ENCODE measurements at places on chromosomes 12 and 14. TPM values are rescaled to one million over a fixed set of nuclear protein-coding genes. Genes with fewer than 3 reads are reported as not detected.

DNA sequence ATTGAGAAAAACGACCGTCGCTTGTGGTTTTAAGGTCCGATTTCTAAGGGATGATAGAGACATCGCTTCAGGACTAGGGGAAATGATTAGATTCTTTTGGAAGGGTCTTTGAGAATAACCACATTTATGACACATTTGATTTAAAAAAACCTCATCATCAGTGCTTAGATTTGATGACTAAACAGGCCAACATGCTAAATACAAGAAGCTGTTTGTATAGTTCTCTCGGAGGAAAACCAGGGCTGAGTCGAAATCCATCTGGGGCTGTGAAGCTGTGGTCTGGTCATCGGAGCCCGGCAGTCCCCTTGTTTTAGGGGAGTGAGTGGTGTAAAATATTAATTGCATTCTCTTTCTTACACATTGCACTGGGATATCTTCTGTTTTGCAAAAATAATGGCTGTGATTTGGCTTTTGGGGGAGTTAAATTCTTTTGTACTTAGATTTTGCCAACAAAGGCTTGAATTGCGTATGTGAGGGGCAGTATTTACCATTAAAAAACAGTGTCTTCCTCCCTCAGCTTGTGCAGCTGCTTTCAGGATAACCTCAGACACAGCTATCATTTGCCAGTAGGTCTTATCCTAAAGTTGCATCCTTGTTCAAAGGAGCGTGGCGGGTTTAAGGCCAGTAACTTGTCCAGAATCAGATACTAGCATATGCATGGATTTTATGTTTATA, 550 bp downstream of the GNG2 start:
- peaks cover 13% of the 10 kb centered on the region for H3K4me1 ChIP-seq
- H3K4me3 ChIP-seq = peak overlapping the region; percentile 53
- H3K27me3 ChIP-seq = no peaks in the 10 kb centered on the region

DNA sequence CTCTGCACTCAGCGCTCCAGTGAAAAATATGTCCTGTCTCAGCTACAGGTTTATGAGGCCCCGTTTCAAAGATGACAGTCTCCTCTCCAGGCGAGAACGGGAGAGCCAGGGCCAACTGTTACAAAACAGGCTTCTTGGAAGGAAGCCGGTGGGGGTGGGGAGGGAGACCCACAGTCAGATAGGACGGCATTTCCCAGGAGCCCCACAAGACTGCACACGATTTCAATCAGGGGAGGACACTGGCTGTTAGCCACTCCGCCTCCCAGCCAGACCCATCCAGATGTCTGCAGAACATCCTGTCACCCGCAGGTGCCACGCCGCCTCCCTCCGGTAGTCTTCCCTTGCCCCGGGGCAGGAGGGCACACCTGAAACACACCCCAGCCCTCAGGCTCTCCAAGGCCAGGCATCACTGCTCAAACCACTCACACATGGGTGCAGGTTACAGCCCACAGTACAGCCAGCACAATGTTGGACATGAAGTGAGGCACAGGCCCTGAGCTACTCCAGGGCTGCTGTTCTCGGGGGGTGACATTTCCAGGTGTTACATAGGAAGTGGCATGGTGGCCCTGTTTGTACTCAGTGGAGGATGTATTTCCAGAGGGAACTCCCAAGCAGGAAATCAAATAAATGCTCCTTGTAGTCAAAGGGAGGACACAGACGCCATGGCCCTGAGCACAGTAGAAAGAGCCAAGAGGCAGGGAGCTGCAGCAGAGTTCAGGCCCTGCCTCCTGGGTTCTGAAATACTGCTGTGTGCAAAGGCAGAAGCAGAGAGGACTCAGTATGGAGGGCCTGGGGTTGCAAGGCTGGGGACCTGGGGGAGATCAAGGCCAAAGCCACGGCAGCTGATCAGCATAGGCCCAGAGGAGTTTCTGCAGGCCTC, 138.1 kb downstream of the BCL11B start:
- H3K4me3 ChIP-seq = no peak overlapping the region
- H3K4me1 ChIP-seq = no peaks in the 10 kb centered on the region
- H3K27me3 ChIP-seq = no peaks in the 10 kb centered on the region
- no peaks in the 10 kb centered on the region for H3K36me3 ChIP-seq
- H3K27ac ChIP-seq = no peak overlapping the region

- no peaks in the 10 kb centered on the region for H3K36me3 ChIP-seq
- no peak overlapping the region for H3K27ac ChIP-seq
- DNase-seq = no peak
- H3K27me3 ChIP-seq = peaks cover 20% of the 10 kb centered on the region
- H3K4me1 ChIP-seq = peaks cover 6% of the 10 kb centered on the region
Measured at GRCh38 chr12:132603240-132604150, 6.9 kb downstream of the LRCOL1 start.

Gene FOXN4
- not detected for total RNA-seq

DNA sequence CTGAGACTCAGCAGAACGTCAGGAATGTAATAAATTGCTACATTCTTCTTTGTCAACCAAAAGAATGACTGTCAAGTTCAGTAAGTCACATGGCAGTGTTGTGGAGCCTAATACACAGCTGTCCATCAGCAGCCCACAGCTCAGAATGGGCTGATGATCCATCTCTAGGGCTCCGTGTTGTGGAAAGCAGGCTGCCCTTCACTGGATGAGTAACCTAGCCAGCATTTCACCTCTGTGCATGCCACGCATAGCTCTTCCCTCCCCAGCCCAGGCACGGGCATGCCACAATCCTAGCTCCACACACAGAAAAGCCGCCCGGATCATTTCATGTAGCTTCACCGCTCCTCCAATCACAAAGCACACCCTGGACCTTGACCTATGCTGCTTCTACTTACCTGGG, 878.0 kb upstream of the TMEM132C start:
- no peaks in the 10 kb centered on the region for H3K36me3 ChIP-seq
- no peaks in the 10 kb centered on the region for H3K27me3 ChIP-seq
- no peak for DNase-seq

GRCh38 chr12:30417697-30418231, 277.9 kb downstream of the IPO8 start:
- no peaks in the 10 kb centered on the region for H3K36me3 ChIP-seq
- no peaks in the 10 kb centered on the region for H3K4me1 ChIP-seq
- peak; percentile 25 for DNase-seq
- H3K4me3 ChIP-seq = no peak overlapping the region
- no peak overlapping the region for H3K27ac ChIP-seq
- H3K27me3 ChIP-seq = no peaks in the 10 kb centered on the region

Gene TSPAN11
- 20.9 TPM for total RNA-seq

- no peaks in the 10 kb centered on the region for H3K36me3 ChIP-seq
- no peaks in the 10 kb centered on the region for H3K4me1 ChIP-seq
- no peak overlapping the region for H3K4me3 ChIP-seq
- DNase-seq = peak; percentile 77
- no peak overlapping the region for H3K27ac ChIP-seq
- H3K27me3 ChIP-seq = peaks cover 47% of the 10 kb centered on the region
Measured at GRCh38 chr14:94423453-94424056, 29.0 kb downstream of the SERPINA11 start.

GRCh38 chr14:104209985-104210816, 71.8 kb downstream of the KIF26A start:
- peaks cover 11% of the 10 kb centered on the region for H3K4me1 ChIP-seq
- H3K36me3 ChIP-seq = no peaks in the 10 kb centered on the region
- no peak overlapping the region for H3K4me3 ChIP-seq
- H3K27ac ChIP-seq = no peak overlapping the region
- H3K27me3 ChIP-seq = no peaks in the 10 kb centered on the region

Gene MYF6
- total RNA-seq = not detected

GRCh38 chr12:77325511-77326236, 260.3 kb upstream of the E2F7 start:
- H3K4me1 ChIP-seq = no peaks in the 10 kb centered on the region
- H3K27me3 ChIP-seq = peaks cover 65% of the 10 kb centered on the region
- DNase-seq = no peak
- H3K36me3 ChIP-seq = no peaks in the 10 kb centered on the region
- peak overlapping the region; percentile 49 for H3K4me3 ChIP-seq

Gene CNTN1
- 0.90 TPM for total RNA-seq

GRCh38 chr12:107404981-107405380, 280.6 kb upstream of the PWP1 start:
- DNase-seq = peak; percentile 70
- peaks cover 13% of the 10 kb centered on the region for H3K4me1 ChIP-seq
- no peaks in the 10 kb centered on the region for H3K36me3 ChIP-seq
- H3K4me3 ChIP-seq = no peak overlapping the region
- no peaks in the 10 kb centered on the region for H3K27me3 ChIP-seq

DNA sequence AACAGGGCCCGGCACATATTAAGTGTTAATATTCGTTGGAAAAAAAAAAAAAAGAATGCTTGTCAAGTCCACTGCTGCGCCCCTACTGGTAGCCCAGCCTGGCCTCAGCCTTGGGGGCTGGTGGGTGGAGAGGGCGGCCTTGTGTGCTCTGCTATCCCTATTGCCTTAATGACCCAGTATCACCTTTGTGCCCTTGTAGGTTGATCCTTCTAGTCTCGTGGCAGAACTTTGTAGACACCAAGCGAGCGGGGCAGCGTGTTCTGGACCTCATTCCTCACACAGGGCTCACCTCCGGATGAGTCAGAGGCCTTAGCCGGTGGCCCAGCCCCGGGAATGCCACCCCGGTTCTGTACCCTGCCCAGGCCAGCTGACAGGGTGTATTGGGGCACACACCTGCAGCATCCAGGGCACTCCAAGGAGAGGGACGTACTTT, 1.8 kb upstream of the RCOR1 start:
- peak overlapping the region; percentile 95 for H3K4me3 ChIP-seq
- no peaks in the 10 kb centered on the region for H3K27me3 ChIP-seq
- DNase-seq = no peak

DNA sequence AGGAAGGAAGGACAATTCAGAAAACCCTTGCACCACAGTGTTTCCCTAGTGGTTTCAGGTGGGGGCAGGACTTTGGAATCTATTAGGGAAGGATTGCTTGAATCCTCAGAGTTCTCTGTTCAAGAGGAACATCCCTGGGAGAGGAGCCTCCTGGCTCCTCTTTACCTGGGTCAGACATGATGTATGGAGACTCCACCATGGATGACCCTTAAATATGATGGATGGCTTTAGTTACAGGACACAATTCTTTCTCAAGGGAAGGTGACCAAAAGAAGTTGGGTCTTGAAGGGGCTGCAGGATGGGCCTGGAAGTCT, 396.6 kb downstream of the NRXN3 start:
- no peaks in the 10 kb centered on the region for H3K36me3 ChIP-seq
- no peak overlapping the region for H3K4me3 ChIP-seq
- H3K4me1 ChIP-seq = no peaks in the 10 kb centered on the region
- H3K27me3 ChIP-seq = peaks cover 2% of the 10 kb centered on the region

Gene GLIPR1L2
- not detected for total RNA-seq

Gene FITM1
- not detected for total RNA-seq

GRCh38 chr14:90266441-90267154, 10.2 kb downstream of the PSMC1 start:
- no peak overlapping the region for H3K27ac ChIP-seq
- H3K4me1 ChIP-seq = peaks cover 4% of the 10 kb centered on the region
- H3K36me3 ChIP-seq = peaks cover 90% of the 10 kb centered on the region

- H3K27me3 ChIP-seq = no peaks in the 10 kb centered on the region
- no peak for DNase-seq
- H3K36me3 ChIP-seq = no peaks in the 10 kb centered on the region
- H3K4me3 ChIP-seq = no peak overlapping the region
- no peak overlapping the region for H3K27ac ChIP-seq
- no peaks in the 10 kb centered on the region for H3K4me1 ChIP-seq
Measured at GRCh38 chr12:31597066-31597465, 6.1 kb upstream of the DENND5B start.

DNA sequence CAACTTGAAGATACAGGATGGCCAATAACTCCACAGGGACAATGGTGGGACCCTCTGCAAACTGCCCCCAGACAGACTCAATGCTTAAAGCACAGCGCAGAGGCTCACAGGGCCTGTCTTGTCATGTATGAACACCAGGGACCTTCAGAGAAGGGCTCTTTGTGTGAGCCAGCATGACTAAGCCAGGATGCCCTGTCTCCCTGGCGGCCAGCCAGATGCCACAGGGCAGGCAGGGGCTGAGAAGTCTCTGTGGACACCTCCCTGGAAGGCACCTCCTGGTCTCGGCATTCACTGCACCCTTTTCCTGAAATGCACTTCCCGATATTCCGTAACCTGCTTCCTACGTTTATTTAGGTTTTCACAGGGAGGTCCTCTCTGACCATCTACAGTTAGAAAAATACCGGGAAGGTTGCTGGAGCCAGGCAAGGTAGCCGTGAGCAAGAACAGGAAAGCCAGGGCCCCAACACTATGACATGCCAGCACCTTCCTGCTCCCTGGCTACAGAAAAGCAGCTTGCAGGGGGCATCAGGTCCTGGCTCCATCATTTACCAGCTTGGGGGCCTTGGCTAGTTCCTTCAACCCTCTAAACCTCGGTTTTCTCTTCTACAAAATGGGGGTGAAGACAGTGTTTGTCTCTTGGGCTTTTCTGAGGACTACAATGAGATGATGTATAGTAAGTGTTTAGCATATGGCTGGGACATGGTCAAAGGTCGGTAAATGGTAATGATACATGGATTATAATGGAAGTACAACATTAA, 65.0 kb downstream of the PITPNM2 start:
- no peak overlapping the region for H3K4me3 ChIP-seq
- H3K36me3 ChIP-seq = no peaks in the 10 kb centered on the region
- no peak overlapping the region for H3K27ac ChIP-seq
- H3K4me1 ChIP-seq = no peaks in the 10 kb centered on the region
- peak; percentile 41 for DNase-seq
- no peaks in the 10 kb centered on the region for H3K27me3 ChIP-seq
